Activated CD8-positive, alpha-beta memory T cell treated with anti-CD3 and anti-CD28 coated beads for 4 hours (primary cell): ENCODE measurements at places on chromosomes 6 and 20.

DNA sequence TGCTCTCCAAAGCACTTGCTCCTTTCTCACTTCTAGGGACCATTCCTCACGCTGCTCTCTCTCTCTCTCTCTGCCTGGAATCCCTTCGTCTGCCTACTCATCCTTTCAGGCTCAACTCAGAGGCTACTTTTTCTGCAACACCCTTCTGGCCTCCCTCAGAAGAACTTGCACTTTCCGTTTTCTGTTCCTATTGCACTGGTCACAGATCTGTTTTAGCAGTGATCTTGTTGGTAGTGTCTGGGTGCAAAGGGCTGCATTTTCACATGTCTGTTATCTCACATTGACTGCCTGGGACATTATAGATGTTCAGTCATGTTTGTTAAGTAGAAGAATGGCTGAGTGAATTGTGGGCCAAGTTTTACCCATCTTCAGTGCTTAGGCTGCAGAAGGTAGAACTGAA, 63.5 kb downstream of the RIN2 start:
- DNase-seq: no peak

GRCh38 chr6:43683708-43684455, 3.7 kb downstream of the MRPS18A start:
- DNase-seq: no peak

DNA sequence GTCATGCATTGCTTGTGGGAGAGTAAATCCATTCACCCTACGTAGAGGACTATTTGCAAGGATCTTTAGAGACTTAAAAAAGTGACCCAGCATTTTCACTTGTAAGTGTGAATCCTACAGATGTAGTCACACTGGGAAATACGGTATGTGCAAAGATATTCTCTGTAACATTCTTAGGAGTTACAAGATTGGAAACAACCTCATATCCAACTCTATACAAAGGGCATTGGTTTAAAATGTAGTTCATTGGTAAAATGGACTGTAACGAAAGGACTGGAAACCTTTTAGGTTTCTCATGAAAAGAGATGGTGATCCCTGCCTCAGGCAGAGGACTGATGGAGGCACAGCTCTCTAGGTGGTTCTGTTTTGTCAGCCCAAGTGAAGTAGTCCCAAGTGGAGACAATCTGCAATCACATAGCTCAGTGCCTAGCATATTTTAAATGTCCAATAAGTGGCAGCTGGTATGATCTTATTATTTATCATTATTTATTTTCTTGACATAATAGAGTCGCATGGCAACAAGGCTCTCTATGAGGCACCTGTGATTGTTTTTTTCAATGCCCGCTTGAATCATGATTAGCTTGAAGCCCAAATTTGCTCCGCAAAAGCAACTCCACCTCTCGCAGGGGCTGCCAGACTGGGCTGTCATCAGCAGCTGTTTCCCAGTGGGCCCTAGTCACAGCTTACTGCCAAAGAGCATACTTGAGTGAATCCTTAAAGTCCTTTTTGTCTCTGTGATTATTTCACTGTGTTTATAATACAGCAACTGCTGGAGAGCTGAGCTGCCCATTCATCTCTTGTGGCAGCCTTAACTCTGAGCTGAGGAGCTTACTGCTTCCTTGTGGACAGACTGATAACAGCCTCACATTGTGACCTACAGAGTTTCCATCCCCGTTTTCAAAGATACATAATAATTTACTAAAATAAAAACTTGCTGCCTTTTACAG, 19.8 kb upstream of the ENPP1 start:
- no peak for DNase-seq

DNA sequence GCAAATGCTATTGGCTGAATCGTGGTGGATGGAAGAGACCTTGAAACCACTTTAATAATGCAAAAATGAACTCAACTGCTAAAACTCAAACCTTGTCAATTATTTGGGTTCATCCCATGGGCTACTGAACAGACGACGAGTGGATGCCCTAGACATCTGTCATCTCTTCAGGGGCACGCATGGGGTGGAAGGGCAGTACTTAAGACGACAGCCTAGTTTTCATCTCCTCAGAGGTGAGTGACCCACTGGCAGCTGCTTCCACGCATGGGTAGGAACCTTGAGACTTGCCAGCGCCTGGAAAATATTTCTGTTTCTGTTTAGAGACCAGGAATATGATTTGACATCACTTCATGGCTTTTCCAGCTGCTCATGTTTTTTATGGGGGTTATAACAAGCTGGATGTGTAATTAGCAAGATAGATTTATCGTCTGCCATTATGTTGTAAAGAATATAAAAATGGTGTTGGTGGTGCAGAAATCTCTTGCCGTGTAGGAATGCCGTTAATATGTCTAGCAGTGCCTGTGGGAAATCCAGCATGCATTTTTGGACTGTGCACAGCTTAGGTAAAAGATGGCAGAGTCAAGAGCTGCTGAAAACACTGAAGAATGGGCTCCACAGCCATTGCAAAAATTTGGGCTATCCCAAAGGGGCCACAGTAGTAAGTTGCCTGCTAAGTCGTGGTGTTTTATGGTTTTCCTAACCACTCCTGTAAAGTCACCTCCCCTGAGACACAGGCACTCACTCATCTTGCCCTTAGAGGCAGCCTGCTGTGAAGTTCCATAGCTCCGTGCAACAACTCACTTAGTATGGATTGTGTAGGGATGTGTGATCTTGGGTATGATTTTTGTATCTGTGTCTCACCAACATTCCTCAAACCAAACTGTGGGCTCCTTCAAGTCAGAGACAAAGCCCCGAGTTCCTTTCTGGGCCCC, 203.3 kb downstream of the EYA2 start:
- no peak for DNase-seq

GRCh38 chr20:36036688-36037087, 68.3 kb downstream of the CNBD2 start:
- no peak for DNase-seq

DNA sequence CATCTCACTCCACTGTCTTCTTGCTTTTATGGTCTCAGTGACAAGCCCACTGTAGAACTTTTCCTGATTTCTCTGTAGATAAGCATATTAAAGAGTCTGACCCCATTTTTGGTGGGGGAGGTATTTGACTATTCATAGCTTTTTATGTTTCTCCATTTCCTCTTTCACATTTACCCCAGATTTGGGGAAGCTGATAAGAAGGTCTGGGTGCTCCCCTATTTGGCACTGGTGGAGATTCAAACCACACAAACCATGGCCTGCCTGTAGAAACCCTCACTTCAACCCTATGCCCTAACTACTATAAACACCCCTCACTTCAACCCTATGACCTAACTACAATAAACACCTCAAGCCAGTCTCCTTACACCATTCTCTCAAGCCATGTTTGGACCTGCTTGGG, 196.2 kb upstream of the SYNDIG1 start:
- no peak for DNase-seq

DNA sequence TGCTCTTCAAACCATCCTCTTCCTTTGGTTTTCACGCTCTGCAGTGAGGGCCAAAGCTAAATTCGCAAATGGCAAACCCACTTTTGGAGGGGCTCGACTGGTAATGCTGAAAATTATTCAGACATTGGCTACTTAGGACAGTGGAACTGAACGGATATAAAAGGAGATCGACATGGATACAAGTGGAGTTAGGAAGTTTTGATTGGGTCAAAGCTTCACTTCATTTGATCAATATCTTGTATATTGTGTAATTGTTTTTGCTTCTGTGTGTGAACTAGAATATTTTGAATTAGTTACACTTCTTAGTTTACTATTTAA, 1.2 kb downstream of the FAM8A1 start:
- DNase-seq: no peak

GRCh38 chr6:46940433-46941226, 18.9 kb upstream of the ADGRF5 start:
- DNase-seq: no peak

DNA sequence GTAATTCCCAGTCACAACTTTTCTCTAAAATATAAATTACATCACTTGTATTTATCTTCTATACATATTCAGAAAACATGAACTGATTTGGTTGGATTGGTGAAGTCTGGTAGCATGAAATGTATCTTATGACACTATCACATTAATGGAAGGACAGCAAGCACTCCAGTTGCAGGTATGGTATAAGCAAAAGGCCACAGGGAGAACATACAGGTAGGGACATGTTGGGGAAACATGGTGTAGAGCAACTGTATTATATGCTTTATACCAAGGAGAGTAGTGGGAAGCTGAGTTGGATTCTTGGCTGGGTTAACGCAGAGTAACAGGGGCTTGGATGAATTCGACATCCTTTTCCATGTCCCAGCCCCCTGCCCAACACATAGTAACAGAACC, 1.4 kb upstream of the VARS1 start:
- no peak for DNase-seq

DNA sequence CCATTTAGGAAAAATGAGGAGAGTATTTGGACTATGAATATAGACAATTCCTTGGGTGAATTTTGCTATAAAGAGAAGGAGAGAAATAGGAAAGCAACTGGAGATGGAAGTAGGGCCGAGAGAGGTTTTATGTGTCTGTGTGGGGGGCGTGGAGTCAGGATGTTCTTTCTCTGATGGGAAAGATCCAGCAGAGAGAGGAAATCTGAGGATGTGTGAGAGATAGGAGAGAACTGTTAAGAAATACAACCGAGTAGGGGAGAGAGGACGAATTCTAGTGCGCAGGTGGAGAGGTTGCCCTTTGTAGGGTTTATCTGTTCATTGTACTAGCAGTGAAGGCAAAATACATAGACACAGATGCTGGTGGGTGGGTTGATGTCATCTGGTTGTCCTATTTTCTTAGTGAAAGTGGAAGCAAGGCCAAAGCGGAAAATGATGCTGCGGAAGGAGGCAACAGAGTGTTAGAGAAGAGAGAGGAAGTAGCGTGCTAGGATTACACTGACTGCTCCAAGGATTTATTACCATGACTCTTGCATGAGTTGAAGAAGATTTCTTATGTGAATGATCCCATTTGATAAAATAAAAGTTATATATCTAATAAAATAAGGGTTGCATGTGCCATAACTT, 57.7 kb downstream of the CLVS2 start:
- no peak for DNase-seq

DNA sequence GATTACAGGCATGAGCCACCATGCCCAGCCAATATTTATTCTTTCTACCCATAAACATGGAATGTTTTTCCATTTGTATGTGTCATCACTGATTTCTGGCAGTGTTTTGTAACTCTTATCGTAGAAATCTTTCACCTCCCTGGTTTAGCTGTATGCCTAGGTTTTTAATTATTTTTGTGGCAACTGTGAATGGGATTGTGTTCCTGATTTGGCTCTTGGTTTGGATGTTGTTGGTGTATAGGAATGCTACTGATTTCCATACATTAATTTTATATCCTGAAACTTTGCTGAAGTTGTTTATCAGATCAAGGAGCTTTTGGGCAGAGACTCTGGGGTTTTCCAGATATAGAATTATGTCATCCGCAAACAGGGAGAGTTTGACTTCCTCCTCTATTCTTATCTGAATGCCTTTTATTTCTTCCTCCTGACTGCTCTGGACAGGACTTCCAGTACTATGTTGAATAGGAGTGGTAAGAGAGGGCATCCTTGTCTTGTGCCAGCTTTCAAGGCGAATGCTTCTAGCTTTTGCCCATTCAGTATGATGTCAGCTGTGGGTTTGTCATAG, 198.6 kb downstream of the ZDHHC14 start:
- no peak for DNase-seq

DNA sequence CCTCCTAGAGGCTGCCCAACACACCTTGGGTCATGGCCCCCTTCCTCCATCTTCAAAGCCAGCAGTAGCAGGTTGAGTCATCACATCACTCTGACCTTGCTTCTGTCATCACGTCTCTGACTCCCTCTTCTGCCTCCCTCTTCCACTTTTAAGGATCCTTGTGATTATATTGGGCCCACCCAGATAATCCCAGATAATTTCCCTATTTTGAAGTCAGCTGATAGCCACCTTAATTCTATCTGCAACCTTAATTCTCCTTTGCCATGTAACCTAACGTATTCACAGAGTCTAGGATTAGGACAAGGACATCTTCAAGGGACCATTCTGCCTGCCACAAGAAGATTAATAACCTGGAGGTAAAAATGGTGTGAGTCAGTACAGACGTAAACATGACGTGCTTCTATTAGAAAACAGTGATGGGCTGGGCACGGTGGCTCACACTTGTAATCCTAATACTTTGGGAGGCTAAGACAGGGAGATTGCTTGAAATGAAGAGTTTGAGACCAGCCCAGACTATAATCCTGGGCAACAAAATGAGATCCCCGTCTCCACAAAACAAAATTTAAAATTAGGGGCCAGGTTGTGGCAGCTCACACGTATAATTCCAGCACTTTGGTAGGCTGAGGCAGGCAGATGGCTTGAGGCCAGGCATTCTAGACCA, 3.3 kb downstream of the ZSWIM3 start:
- DNase-seq: no peak
